Esophagus squamous epithelium (tissue), 5 donors: ENCODE measurements at places on chromosomes 7 and 10.

DNA sequence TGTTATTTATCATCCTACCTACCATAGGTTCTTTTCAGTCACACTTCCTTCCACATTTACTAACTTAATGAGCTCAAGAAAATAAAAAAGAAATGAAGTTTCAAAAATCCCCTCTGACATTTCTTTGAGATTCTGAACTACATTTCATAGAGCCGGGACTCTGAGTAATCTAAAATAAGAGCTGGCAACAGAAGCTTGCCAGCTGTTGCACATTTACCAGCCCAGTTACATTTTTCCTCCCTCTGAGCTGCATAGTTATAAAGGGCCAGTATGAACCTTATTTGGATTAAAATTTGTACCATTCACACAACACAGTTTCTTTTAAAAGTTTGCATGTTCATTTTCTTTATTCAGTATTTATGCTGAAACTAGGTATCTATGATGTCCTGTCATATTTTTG lies 119.5 kb upstream of the CAV2 start:
- no peak for DNase-seq
- no peaks in the 10 kb centered on the region for H3K27me3 ChIP-seq
- no peaks in the 10 kb centered on the region for H3K36me3 ChIP-seq
- H3K4me1 ChIP-seq, result peaks cover 6% of the 10 kb centered on the region
- no peak overlapping the region for H3K4me3 ChIP-seq

DNA sequence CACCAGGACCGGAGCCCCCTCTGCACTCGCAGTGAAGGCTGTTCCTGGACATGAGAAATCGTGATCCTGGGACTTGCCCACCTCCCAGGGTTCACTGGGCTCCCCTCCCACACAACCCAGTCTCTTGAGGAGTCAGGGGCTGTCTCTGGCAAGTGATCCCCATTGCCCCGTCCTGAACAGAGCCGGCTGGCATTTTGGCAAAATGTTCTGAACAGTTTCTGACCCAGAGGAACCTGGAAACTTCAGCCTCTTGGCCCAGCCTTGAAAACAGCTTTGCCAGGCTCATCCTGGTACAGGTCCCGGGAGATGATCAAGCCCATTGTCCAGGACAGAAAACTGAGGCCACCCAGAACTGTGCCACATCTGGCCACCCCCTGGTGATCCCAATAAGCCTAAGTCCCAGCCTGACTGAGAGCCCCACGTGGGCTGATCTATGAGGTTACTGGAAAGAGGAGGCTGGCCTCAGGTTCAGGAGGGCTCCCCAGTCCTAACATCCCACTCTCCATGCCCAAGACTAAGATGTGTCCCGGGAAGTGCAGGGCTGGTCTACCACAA lies 115.7 kb downstream of the OAT start:
- DNase-seq, result no peak
- H3K4me3 ChIP-seq, result no peak overlapping the region
- H3K4me1 ChIP-seq, result no peaks in the 10 kb centered on the region
- H3K27ac ChIP-seq, result no peak overlapping the region
- H3K27me3 ChIP-seq, result no peaks in the 10 kb centered on the region

DNA sequence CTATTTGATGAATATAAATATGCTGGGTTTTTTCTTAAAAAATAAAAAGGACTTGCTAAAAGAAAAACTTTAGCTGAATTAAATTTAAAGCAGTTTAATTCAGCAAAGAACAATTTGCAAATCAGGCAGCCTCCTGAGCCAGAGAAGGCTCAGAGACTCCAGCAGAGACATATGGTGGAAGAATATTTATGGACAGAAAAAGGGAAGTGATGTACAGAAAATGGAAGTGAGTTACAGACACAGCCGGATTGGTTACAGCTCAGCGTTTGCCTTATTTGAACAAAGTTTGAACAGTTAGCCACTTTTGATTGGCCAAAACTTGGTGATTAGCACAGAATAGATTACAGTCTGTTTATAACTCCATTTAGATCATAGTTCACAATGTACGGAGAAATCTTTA lies 110.3 kb downstream of the GAD2 start:
- no peaks in the 10 kb centered on the region for H3K36me3 ChIP-seq
- H3K27me3 ChIP-seq, result no peaks in the 10 kb centered on the region
- H3K4me1 ChIP-seq, result no peaks in the 10 kb centered on the region
- DNase-seq, result no peak

DNA sequence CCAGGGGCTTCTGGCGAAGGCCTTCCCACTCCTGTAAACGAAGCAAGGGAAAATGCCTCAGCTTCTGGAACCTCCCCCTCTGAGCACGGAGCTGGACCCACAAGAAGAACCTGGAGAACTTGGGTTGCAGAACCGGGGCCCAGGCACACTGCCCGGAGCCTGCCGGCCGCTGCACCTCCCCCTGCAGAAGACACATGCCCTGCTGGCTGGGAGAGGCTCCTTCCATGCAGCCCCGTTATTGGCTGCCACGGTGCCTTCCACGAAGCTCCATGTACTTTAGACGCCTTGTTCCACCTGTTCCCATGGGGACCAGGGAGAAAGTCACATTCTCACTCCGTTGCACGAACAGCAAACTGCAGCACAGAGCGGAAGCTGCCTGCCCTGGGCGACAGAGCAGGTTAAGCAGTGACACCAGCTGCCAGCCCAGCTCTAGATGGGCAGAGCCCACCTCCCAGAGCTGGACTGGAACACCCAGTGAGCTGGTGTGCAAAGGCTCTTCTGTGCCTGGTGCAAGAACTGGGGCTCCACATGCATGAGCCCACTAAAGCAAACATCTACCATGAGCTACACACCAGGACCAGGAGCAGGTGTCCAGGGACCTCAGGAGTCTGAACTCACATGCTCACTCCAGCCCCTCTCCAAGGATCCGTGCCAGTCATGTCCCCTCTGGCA lies 70.1 kb downstream of the TNS3 start:
- peaks cover 17% of the 10 kb centered on the region for H3K4me1 ChIP-seq
- H3K27me3 ChIP-seq, result no peaks in the 10 kb centered on the region
- DNase-seq, result no peak
- H3K27ac ChIP-seq, result no peak overlapping the region

DNA sequence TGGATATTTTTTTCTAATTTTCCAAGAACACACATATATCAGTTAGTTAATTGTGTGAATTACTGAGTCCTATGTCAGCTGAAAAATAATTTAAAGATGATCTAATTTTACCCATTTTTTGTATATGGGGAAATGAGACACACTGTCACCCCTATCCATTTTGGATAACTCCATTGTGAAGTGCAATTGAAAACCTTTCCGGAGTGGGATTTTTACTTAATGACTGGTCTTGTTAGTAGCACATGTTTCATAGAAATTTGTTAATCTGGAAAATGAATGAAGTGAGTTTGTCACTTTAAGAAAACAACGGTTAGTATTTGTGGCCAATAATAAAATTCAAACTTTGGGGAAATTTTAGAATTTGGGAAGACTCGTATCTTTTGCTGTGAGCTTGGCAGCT lies 2.0 kb downstream of the GARS1 start:
- DNase-seq, result no peak
- peaks cover 34% of the 10 kb centered on the region for H3K36me3 ChIP-seq
- H3K27ac ChIP-seq, result peak overlapping the region; percentile 95
- peaks cover 5% of the 10 kb centered on the region for H3K4me1 ChIP-seq
- H3K27me3 ChIP-seq, result no peaks in the 10 kb centered on the region
- H3K4me3 ChIP-seq, result peak overlapping the region; percentile 86

DNA sequence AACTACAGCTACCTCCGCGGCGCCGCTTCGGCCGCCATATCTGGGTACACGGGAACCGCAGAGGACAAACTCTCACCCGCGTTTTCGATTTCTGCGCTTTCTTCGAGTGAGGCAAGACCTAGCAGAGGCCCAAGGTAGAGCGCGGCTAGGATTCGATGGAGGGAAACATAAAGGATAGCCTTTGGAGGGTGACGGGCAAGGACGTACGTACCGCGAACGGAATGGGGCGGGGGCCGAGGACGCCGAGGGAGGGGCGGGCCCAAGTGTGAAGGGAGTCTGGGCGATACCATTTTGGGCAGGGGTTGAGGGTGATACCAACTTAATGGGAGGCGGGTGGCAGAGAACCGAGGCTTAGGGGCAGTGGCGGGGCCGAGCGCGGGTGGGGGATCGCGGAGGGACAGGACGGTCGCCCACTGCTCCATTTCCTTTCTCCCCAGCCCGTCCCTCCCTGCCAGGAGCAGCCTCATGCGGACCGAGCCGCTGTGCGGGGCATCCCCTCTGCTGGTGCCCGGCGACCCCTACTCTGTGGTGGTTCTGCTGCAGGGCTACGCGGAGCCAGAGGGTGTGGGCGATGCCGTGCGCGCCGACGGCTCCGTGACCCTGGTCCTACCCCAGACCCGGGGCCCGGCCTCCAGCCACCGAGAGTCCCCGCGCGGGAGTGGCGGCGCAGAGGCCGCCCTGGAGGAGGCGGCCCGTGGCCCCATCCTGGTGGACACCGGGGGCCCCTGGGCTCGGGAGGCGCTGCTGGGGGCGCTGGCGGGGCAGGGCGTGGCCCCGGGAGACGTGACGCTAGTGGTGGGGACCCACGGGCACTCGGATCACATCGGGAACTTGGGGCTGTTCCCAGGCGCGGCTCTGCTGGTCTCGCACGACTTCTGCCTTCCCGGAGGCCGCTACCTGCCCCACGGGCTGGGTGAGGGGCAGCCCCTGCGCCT lies at the start of gene MBLAC1:
Gene MBLAC1 (plus strand): TSS at position 37 of the 935 bp plus-strand sequence. CDS start 429 bp downstream, at position 466.
- H3K4me1 ChIP-seq, result peaks cover 30% of the 10 kb centered on the region
- H3K27me3 ChIP-seq, result no peaks in the 10 kb centered on the region

- no peaks in the 10 kb centered on the region for H3K27me3 ChIP-seq
- H3K4me3 ChIP-seq, result no peak overlapping the region
- no peaks in the 10 kb centered on the region for H3K36me3 ChIP-seq
- H3K27ac ChIP-seq, result no peak overlapping the region
- H3K4me1 ChIP-seq, result peaks cover 41% of the 10 kb centered on the region
Measured at GRCh38 chr10:22314852-22315251, 1.3 kb upstream of the COMMD3 start.

DNA sequence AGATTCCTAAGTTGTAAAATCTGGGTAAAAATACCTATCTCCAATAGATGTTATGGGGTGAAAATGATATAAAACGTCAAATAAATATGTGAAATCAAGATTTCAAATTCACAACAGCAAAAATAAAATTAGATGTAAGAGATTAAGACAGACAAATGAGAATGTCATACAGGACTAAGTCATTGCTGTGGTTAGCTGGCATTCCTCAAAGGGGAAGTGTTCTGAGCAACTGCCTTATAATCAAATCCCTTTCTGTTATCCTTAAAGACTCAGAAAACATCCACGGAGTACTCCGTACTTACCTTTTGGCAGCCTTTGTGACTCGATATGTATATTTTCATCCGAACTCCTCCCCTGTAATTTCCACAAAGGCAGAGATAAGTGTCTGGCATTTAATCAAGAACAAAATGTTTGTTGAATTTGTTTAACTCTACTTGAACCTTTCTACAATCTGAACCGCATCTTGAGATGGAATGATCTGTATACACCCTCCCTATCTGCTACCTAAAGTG lies 559.6 kb downstream of the GATA3 start:
- H3K27ac ChIP-seq, result no peak overlapping the region
- no peaks in the 10 kb centered on the region for H3K36me3 ChIP-seq
- DNase-seq, result no peak

GRCh38 chr10:123585477-123586445 lies 80.4 kb upstream of the GPR26 start:
- H3K36me3 ChIP-seq, result no peaks in the 10 kb centered on the region
- peaks cover 4% of the 10 kb centered on the region for H3K4me1 ChIP-seq
- no peak overlapping the region for H3K4me3 ChIP-seq
- no peaks in the 10 kb centered on the region for H3K27me3 ChIP-seq
- no peak for DNase-seq

GRCh38 chr7:64947252-64948000 lies 43.4 kb downstream of the ZNF117 start:
- peak overlapping the region; percentile 50 for H3K4me3 ChIP-seq
- peaks cover 11% of the 10 kb centered on the region for H3K4me1 ChIP-seq
- peak overlapping the region; percentile 58 for H3K27ac ChIP-seq
- no peaks in the 10 kb centered on the region for H3K36me3 ChIP-seq
- H3K27me3 ChIP-seq, result peaks cover 44% of the 10 kb centered on the region
- no peak for DNase-seq

- peaks cover 76% of the 10 kb centered on the region for H3K4me1 ChIP-seq
- H3K36me3 ChIP-seq, result no peaks in the 10 kb centered on the region
- no peak for DNase-seq
Measured at GRCh38 chr10:44990965-44991364, 9.8 kb upstream of the ZNF22 start.

- no peaks in the 10 kb centered on the region for H3K4me1 ChIP-seq
- H3K36me3 ChIP-seq, result no peaks in the 10 kb centered on the region
- DNase-seq, result no peak
- H3K27me3 ChIP-seq, result no peaks in the 10 kb centered on the region
- no peak overlapping the region for H3K27ac ChIP-seq
Measured at GRCh38 chr10:107813451-107814162, 649.1 kb upstream of the SORCS1 start.

DNA sequence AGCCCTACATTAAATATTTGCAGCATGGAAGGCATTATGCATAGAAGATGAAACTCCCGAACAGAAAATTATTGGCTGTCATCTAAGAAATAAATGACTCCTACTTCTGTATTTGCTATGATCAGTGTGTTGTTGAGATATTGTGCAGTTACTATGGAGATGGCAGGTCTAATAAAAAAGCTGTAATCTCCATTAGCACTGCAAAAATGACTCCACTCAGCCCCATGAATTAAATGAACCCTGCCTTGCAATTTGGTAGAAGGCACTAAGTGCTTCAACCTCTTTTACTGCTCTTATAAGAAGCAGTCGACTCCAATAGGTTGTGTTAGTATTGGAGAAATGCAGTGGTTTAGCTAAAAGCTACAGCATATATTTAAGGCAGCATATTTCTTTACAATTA lies 290.0 kb upstream of the PHYHIPL start:
- no peaks in the 10 kb centered on the region for H3K27me3 ChIP-seq
- no peaks in the 10 kb centered on the region for H3K4me1 ChIP-seq

DNA sequence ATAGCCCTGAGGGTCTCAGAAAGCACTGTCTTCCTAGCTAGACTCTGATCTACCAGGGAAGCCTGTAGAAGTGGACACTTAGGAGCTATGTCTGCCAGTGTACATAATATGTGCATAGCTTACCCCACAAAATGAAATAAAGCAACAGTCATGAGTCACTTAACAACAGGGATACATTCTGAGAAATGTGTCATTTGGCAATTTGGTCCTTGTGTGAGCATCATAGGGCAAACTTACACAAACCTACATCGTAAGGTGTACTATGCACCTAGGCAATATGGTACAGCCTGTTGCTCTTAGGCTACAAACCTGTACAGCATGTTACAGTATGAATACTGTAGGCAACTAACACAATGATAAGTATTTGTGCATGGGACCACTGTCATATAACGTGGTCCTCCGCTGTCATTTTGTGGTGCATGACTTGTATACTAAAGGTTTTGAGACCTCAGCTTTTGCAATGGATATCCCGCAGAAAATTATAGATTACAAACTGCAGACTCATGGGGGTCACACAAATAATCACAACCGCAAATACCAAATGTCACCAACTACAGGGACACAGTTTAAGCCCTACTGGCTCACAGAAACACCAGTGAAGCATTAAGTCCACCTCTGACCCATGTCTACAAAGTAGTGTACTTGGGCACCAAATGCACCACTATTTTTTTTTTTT lies 1.7 kb downstream of the URGCP start:
- DNase-seq, result no peak
- H3K4me3 ChIP-seq, result peak overlapping the region; percentile 94
- peak overlapping the region; percentile 93 for H3K27ac ChIP-seq
- H3K36me3 ChIP-seq, result no peaks in the 10 kb centered on the region
- no peaks in the 10 kb centered on the region for H3K27me3 ChIP-seq
